Smooth muscle cell of trachea (primary cell): ENCODE measurements at places on chromosomes 16 and 17. TPM values are rescaled to one million over a fixed set of nuclear protein-coding genes. Genes with fewer than 3 reads are reported as not detected.

Gene PIMREG
- 3.1 and 25.3 TPM in 2 replicates for total RNA-seq

Gene BLTP2
- 154 and 173 TPM in 2 replicates for total RNA-seq

Gene NPIPA3
- 0.33 and 1.2 TPM in 2 replicates for total RNA-seq

Gene RCVRN
- under 0.01 TPM in 1 of 2 replicates, not detected in the other for total RNA-seq

Gene CSH1
- not detected in 2 replicates for total RNA-seq
